GM06990 (cell line): ENCODE measurements at places on chromosomes 1 and 21.

- DNase-seq, result no peak
Measured at GRCh38 chr21:35319684-35320283, 270.7 kb upstream of the RUNX1 start.

- DNase-seq, result peak; percentile 53
Measured at GRCh38 chr1:200354243-200354642, 55.6 kb downstream of the ZNF281 start.

DNA sequence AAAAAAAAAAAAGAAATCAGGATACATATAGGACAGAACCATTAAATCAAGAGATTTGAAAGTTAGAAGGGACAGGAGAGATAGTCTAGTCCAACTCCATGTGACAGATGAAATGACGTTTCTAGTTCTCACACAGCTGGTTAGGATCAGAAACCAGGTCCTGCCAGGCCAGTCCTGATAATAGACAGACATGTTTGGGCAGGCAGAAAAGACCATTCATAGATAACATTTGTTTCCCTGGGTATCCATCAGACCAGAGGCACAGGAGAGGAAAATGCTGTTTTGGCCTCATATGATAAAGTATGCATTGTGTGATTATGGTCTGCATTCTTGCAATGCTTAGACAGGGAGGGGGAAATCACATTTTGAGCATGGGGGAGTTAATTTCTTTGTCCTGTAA lies 29.3 kb downstream of the ZBTB8B start:
- DNase-seq, result no peak

DNA sequence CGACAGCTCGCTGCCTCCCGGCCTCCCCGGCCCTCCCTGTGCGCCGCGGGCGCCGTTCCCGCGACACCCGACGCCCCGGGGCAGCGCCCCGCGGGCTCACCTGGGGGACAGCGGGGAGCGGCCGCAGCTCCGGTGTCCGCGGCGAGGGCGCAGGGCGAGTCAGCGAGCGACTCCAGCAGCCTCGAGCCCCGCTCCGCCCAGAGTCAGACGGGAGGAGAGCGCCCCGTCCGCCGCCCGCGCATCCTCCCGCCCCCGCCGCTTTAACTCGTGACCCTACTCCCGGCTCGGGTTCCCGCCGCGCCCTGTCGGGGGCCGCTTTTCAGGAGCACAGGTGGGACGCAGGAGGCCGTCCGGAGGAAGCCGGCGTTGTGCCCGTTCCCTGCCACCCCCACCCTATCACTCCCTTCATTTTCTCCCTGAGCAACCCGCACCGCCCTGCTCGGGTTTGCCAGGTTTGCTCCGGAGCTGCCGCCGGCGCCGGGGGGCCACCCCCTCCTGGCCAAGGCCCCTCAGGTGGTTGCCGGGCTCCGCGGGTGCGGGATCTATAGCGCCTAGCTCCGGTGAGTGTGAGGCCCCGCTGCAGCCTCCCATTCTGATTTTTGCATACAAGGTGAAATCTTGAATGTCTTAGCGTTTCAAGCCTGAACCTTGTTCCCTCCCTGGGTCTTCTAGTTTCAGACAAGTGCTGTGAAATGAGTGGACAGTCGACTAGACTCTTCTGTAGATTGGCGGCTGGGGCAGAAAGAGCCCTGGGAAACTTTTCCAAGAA lies at the start of gene MCOLN3:
TSS of gene MCOLN3 (minus strand) at position 205 of the 769 bp plus-strand sequence. CDS start 3,140 bp downstream, outside the sequence.
- DNase-seq, result peak; percentile 64

DNA sequence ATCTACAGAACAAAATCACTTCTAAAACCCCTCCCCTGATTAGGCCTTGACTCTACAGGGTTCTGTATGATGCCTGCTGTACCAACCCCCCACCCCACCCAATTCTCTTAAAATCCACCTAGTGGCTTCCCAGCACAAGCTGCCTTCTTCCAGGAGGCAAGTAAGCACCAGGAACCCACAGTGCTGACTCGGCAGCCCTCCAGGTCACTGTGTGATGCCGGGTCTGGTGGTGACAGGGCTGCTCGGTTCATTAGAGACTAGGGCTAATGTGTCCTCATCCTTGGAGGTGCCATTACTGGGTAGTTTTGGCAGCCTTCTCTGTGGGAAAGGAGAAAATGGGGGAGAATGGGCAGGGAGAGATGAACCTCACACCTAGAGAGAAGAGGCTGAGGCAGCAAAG lies 363.5 kb downstream of the PTPRU start:
- no peak for DNase-seq

GRCh38 chr1:23489842-23490241 lies 5.9 kb upstream of the ASAP3 start:
- DNase-seq, result no peak

- peak; percentile 69 for DNase-seq
Measured at GRCh38 chr1:211327346-211327921, 801 bp downstream of the TRAF5 start.

- no peak for DNase-seq
Measured at GRCh38 chr1:230143534-230143933, 76.5 kb downstream of the GALNT2 start.

DNA sequence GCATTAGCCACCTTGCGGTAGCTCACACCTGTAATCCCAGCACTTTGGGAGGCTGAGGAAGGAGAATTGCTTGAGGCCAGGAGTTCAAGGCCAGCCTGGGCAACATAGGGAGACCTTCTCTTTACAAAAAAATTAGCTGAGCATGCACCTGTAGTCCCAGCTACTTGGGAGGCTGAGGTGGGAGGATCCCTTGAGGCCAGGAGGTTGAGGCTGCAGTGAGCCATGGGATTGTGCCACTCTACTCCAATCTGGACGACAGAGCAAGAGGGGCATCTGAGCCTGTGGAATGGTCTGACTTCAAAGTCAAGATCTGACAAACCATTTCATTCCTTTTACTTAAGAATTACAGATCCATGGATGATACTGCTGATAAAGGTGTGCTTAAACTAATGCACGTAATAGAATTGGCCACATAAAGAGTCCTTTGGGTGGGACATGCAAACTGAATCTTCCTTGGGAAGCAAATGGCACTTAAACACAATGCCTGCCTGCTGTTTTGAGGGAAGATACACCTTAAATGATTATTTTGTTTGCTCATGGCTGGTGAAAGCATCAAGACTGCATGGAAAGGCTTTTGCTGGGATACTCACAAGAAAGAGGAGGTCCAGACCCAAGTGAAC lies 2.5 kb upstream of the TMEM201 start:
- DNase-seq, result no peak

DNA sequence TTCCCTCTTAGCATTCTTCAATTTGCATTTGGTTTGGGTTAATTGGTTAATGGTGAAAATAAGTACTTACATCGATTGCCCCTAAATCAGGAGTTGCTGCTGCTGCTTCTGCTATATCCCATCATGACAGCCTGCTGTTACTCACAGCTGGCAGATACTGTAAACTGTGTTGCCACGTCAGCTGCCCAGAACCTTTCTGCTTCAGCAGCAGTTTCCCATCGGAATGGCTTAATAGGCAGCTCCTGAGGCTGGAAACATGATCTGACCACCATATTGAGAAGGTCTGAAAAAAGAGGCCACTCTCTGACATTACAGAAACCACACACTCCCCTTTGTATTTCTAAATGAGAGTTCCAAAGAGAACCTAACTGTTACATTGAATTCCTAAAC lies 14.3 kb upstream of the SEC16B start:
- no peak for DNase-seq

- DNase-seq, result no peak
Measured at GRCh38 chr1:51097171-51097570, 4.9 kb upstream of the C1orf185 start.

DNA sequence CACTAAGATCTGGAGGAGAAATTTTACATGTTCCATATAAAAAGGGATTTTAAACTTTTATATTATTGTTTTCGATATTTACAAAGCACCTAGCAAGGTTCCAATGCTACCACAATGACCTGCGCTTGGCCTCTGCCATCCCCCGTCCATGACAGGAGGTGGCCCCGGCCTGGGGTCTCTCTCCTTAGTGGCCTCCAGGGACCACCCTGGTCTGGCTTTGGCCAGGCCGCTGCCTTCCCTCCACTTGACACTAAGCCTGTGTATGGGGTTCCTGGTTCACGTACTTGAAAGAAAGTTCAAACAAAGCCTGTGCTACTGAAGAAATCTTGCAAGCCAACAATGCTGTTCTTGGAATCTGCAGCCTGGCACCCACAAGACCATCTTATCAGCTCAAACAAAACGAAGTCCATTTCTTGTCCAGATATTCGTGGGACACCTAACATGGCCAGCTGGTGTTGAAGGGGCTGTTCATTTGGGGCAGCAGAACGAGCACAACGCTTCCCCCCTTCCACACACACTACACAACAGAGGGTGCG lies 12.8 kb downstream of the PRDM15 start:
- no peak for DNase-seq

- no peak for DNase-seq
Measured at GRCh38 chr1:240304466-240304865, 212.8 kb downstream of the FMN2 start.

GRCh38 chr1:235670157-235670776 lies 20.7 kb upstream of the GNG4 start:
- no peak for DNase-seq
